ENCODE measurements at places on chromosomes 12 and 14.
A peak's percentile ranks its signal among the peaks of the same experiment; 100 is the strongest.

DNA sequence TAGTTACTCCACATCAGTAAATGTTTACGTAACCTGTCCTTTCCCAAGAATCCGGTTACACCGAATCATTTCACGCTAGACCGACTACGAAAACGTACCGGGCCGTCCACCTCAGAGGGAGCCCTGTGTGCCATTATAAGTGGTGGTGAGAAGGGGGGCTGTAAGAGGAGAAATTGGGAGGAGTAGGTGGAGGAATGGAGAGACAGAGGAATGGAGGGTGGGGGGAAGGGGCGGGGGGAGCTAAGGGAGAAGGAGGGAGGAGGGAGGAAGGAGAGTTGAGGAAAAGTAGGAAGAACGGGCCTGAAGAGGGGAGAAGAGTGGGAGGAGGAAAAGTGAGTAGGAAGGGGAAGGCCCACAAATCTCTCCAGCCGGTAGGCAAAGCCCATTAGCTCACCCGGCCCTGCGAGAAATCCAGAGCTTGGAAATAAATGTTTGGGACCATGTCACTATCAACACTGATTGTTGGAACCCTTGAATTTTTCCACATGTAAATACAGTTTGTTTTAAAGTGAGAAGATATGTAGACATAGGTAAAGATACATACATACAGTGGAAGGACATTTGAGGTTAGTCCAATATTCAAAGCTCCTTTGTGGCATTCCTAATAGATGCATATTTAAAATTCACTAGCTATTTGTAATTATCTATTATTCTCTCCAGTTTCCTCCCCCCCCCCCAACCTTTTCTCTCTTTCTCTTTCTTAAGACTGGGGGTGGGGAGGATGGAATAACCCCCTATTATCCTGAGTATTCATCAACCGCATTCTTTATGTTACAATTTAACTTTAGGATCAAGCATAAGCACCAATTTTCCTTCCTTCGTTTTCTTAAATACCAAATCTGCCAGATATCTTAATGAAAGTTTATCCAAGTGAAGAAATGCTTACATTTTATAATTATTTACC, 2.1 kb upstream of the FOXG1 start:
- peak; percentile 78 for DNase-seq

- no peak for DNase-seq
Measured at GRCh38 chr14:88421286-88421685, 35.8 kb downstream of the SPATA7 start.

DNA sequence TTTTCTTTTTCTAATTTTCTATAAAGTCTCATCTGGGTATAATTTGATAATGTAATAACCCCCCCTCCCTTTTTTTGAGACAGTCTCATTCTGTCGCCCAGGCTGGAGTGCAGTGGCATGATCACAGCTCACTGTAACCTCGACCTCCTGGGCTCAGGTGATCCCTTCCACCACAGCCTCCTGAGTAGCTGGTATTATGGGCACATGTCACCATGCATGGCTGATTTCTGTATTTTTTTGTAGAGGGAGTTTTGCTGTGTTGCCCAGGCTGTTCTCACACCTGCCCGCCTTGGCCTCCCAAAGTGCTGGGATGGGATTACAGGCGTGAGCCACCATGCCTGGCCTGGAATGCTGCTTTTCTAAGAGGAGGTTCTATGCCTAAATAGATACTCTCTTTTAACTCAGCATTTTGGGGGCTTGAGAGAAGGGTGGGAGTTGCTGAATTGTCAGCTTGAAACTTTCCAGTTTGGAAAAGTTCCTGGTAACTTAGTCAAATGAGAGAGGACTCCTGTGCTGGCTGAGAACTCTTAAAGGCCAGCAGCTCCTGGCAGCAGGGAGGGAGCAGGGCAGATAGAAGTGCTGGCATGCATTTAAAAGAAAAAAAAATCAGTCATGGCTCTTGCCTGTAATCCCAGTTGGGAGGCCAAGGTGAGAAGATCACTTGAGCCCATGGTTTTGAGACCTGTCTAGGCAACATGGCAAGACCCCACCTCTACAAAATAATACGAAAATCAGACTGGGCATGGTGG, 13.0 kb downstream of the NUDT4 start:
- peak; percentile 76 for DNase-seq

DNA sequence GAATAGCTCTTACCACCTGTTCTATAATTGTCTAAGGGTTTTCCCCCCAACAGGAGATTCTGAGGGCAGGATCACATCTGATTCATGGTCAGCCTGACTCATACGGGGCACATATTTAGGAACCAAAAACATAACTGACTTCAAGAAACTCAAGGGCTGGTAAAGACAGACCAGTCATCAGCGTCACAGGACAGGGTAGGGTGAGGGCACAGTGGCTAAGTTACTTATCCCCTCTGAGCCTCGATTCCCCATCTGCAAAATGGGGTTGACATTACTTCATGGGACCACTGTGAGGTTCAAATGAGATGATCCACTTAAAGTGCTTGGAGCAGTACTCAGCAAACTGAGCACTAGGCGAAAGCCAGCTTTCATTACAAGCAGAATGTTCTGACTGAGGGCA, 606 bp downstream of the CINP start:
- DNase-seq = peak; percentile 37

DNA sequence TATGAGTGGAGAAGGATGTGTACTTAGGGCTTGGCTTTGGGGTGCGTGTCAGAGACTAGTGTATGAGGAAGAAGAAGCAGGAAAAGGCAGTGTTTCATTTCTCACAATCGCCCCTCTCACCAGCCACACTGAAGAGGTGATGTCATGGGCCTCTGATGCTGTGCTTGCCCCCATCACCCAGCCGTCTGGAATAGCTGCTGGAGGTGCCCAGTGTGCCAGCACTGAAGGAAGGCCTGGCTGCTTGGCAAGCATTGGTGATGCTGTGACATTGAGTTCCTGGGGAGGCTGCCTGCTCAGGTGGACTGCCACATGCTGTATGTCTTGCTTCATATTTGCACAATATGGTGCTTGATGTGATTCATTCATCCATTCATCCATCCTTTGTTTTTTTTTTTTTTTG, 56.2 kb downstream of the CRADD start:
- DNase-seq = peak; percentile 59

GRCh38 chr12:114936148-114937079, 252.4 kb upstream of the TBX3 start:
- DNase-seq = no peak

DNA sequence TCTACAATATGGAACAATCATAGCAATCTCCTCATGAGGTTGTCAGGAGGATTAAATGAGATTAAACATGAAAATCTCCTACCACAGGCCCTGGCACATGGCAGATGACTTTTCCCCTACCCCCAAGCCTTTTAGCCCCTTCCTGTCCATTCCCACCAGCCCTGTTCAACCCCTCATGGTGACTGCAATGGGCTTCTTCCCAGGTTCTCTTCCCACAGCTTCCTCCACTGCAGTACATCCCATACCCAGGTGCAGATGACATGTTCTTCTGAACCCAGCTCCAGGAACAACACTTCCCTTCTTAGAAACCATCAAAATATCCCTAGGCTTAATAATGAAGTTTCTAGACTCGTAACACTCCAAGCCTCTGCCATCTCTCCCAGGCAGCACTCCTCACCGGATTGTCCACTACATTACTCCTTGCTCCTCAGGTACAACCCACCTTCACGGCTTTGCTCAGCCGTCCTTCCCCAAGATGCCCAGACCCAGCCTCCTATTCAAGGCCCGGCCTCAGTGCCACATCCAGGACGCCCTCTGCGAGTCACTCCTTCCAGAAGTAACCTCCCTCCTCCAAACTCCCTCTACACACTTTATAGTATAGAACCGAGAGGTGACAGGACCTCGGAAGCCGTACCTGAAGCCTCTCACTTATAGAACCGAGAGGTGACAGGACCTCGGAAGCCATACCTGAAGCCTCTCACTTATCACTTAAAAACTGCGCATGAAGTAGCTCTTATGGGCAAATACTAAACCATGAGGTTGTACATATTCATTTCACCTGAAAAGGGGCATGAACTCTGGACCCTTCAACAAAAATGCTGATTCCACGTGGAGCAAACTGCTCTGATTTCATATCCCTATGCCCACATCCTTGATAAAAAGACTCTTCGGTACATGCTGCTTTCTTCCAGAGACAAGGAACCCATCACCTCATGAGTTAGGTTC, 1.5 kb downstream of the CRACR2A start:
- DNase-seq = no peak

GRCh38 chr14:72416081-72416849, 477.6 kb downstream of the DPF3 start:
- DNase-seq = no peak

DNA sequence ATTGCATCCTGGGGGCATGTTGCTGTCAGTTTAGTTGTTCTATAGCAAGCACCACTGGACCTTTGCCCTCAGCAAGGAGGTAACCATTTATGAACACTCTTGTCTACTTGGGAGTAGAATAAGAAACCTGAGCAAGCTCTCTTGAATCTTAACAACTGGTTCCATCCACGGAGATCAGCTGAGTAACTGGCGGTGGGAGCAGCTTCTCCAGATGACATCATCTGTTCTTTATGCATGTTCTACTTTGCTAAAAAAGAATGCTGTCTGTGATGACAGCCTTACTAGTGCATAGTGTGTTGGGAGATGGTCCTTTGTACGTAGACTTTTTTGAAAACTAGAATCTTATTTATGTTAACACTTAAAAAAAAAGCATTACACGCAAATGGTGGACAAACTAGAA, 17.7 kb downstream of the SLC4A8 start:
- no peak for DNase-seq

- DNase-seq = no peak
Measured at GRCh38 chr14:53517270-53517960, 364.3 kb upstream of the DDHD1 start.

GRCh38 chr14:53845813-53846693, 110.6 kb downstream of the BMP4 start:
- peak; percentile 16 for DNase-seq

DNA sequence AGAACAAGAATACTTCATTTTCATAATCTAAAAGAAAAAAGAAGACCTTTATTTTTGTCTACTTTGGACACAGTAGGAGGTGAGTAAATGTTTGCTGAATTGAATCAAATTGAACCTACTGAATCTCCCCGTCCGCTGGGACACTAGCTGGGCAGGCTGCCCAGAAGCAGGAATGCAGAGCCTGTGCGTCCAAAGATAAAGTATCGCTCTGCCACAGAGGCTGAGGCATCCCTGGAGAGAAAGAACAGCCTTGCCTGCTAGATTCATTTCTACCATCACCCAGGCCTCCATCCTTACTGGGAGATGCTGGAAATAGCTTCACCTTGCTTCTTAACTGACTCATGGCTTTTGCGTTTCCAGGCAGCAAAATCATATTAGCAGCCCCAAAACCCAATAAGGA, 64.1 kb upstream of the TSPAN11 start:
- DNase-seq = no peak

DNA sequence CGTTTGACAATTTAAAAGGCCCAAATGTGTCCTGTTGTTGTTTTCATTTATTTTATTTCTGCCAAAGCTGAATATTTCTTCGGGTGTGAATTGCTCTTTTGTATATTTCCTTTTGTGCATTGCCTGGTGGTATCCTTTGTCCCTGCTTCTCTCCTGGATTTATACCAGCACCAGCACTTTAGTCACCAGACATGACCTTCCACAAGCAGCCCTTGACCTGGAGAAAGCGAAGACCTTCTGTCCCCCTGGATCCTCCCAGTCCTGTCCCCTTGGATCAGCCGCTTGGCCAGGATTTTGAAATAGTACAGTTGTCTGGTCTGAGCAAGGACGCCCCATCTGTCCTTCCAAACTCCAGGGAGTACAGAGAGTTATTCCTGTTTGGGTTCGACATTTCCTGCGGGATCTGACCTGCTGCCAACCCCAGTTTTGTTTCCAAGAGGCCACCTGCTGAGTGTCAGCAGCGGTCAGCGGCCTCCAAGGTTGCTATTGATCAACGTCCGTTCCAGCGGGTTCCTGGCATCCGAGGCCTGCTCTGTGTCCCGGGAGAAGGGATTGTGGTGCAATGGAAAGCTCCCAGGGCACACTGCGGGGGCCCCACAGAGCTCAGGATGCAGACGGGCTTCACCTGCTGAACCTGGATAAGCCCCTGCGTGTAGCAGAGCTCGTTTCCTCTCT, 45.1 kb upstream of the CHGA start:
- DNase-seq = no peak

DNA sequence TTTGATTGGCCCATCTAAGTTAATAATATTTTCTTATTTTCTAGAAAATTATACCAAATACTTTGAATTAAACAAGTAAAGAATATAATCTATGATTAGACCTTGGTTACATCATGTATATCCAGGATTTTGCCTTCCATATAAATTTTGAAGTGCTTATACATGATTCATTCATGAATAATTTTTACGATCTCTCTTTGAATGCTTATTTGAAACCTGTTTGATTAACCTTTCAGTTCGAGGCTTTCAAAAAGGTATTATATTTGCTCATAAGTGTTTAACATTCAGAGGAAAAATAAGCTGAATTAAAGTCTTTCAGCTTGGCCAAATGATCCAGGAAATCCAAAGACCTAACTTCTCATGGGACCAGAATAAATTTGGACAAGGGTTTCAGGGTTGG, 495.2 kb upstream of the GARIN6 start:
- DNase-seq = no peak

- DNase-seq = no peak
Measured at GRCh38 chr12:79959484-79959883, 24.6 kb upstream of the PPP1R12A start.

DNA sequence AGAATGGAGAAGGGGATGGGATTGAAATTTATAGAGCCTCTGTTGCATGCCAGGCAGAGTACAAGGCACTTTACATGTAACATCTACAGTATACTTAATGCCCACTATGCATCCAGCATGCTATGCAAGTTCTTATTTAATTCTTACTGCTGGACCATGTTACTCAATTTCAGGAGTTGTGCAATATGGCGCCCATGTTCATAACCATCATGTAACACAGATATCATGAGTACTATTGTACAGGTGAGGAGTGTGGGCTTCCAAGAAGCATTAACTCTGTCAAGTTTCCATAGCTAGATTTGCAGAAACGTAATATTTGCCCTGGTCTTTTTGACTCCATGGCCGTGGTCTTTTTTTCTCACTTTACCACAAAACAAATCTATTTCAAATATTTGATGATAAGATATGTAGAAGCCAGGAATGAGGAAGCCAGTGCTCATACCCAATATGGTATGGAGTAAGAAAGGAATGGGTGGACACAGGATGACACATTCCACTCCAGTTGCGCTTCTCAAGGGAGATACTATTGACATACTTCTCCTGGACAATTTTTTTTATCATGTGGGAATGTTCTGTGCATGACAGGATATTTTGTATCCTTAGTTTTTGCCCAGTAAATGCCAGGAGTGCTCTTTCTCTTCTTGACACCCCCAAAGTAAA, 191.8 kb downstream of the C12orf75 start:
- peak; percentile 57 for DNase-seq

- peak; percentile 63 for DNase-seq
Measured at GRCh38 chr14:61527325-61528100, 167.8 kb upstream of the HIF1A start.

GRCh38 chr12:127150956-127151355, 1116.0 kb upstream of the TMEM132C start:
- DNase-seq = no peak
